Hematopoietic multipotent progenitor cell treated with erythropoietin and hydrocortisone succinate and interleukin-3 and kit ligand, for 6 days (in vitro differentiated cells): ENCODE measurements at places on chromosomes 1 and 21.

DNA sequence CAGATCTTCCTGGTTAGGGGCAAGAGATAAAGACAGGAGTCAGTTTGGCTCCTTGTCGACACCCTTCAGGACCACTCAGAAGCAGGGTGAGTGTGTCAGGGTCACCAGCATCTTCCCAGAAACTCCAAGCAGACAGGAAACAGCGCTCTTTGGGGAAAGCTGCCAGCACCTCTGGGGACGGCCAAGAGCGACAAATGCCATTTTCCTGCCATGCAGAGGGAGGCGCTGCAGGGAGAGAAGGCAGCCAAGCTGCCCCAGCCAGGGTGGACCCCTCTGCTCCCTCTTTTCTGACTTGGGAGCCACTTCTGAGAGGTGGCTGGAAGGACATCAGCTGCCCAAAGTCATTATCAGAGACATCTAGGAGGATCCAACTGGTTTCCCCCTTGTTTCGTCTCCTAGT lies 29.0 kb downstream of the SIM2 start:
- no peak for DNase-seq

GRCh38 chr1:29232387-29232786 lies 1.7 kb upstream of the MECR start:
- no peak for DNase-seq

GRCh38 chr1:210250665-210250997 lies 18.0 kb downstream of the SERTAD4 start:
- peak; percentile 37 for DNase-seq

- no peak for DNase-seq
Observed at GRCh38 chr1:1664941-1665814, 6.4 kb upstream of the CDK11B start.

GRCh38 chr1:162417650-162418049 lies 5.7 kb upstream of the SH2D1B start:
- DNase-seq = no peak

GRCh38 chr1:47449822-47450552 lies 12.1 kb downstream of the FOXD2 start:
- DNase-seq = no peak

DNA sequence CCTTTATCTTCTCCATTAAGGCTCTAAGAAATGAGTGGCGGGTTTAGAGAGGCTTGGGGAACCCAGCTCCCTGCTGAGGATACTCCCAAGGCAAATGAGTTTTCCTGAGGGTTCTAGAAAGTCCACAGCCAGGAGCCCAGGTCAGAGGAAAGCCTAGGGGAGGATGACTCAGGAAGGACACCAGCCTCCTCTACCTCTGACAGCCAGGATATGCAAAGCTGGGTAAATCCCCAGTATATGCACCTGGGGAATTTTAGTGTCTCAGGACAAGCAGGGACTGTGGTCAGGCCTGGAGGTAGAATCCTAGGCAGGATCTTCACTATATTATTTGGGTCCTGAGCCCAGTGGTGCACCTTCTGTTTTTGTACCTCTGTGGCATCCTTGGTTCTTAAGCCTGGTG lies 23.5 kb upstream of the WNT4 start:
- DNase-seq = no peak

DNA sequence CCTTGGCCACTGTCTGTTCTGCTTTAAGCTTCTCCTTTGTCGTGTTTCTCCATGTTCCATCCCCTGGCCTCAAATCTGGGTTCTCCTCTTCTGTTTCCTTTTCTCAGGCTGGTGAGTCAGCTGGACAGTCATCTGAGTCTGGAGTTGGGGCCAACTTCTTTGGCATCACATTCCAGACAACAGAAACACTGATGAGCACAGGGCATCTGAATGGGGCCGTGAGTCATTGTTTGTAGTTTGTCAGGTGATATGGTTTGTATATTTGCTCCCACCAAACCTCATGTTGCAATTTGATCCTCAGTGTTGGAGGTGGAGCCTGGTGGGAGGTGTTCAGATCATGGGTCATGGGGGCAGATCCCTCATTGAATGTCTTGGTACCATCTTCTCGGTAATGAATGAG lies 14.3 kb upstream of the OLIG2 start:
- DNase-seq = no peak

GRCh38 chr1:159699246-159699645 lies 15.1 kb downstream of the CRP start:
- DNase-seq = no peak

- DNase-seq = peak; percentile 17
Observed at GRCh38 chr1:145922266-145922665, 3.7 kb upstream of the PEX11B start.
